ENCODE measurements at places on chromosomes 5 and 9. TPM values are rescaled to one million over a fixed set of nuclear protein-coding genes. Genes with fewer than 3 reads are reported as not detected.

DNA sequence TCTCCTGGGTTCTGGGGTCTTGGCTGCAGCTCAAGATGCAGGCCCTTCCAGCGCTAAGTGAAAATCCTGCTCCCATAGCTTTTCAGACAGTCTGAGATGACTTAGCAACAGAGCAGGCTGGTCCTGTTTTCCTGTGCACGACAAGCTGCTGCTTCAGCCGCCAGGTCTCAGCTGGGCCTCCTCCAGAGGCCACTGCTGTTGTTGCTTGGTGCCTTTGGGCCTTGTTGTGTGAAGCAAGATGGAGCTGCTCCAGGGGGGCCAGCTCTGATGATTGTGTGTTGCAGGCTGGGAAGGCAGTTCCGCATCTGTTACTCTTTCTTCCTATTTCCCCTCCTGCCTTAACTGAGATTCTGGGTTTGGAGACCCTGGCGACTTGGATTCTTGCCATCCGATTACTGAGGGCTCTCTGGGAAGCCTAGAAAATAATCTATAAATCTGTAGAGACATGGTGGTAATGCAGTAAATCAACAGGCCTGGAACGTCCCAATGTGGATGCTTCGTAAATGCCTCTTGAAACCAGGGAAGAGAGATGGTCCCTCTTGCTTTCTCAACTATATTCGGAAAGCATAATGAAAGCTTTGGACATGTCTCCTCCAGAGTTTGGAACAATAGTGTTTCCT lies 3.2 kb downstream of the MAP1B start:
- H3K27me3 ChIP-seq = peaks cover 66% of the 10 kb centered on the region
- H3K36me3 ChIP-seq = no peaks in the 10 kb centered on the region
- DNase-seq = no peak
- H3K4me1 ChIP-seq = peaks cover 4% of the 10 kb centered on the region

DNA sequence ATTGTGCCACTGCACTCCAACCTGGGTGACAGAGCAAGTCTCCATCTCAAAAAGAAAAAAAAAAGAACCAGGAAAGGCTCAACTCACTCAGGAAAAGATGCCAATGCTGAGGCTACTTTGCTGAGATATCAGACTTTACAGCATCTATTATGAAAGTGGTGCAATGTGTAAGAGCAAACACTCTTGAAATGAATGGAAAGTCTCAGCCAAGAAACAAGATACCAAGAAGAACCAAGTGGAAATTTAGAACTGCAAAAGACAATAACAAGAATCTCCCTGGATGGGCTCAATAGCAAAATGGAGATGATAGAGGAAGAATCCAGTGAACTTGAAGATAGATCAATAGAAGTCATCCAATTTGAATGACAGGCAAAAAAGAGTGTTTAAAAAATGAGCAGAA lies 37.7 kb downstream of the TSPAN17 start:
- H3K27me3 ChIP-seq = peaks cover 42% of the 10 kb centered on the region
- H3K4me1 ChIP-seq = no peaks in the 10 kb centered on the region
- H3K27ac ChIP-seq = no peak overlapping the region
- no peak for DNase-seq

DNA sequence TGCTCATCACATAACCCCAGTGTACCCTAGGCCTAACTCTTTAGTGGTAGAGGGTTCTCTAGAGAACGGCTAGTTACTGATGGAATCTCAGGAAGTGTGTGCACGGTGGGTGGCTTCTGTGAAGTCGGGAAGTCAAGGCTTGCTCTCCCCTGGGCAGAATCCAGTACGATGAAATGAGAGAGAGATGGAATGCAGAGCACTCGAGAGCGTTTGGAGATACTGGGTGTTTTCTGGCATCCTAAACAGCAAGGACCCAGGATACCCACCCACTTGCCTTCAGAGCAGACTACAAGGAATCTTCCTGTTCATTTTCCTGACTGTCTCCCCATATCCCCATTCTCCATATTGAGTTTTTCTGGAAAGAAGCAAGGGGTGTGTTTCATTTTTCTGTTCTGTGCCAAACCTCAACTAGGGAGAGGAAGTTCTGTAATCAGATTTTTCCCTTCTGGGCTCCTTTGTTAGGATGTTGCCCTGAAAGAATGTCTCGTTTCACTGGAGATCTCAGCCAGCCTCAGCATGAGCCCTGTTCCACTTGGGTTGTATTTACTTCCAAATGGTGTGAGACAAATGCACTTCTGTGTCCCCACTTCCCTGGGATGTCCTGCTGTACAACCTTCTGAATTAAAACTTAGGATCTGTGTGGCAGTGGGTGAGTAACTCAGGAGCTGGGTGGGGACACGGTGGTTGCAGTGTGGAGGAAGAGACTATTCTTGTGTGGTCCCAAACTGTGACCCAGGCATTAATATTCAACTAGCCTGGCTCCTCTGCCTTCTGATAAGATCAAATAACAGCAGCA lies 108.9 kb upstream of the SPRY4 start:
- no peaks in the 10 kb centered on the region for H3K36me3 ChIP-seq
- H3K4me3 ChIP-seq = no peak overlapping the region
- H3K27ac ChIP-seq = no peak overlapping the region

DNA sequence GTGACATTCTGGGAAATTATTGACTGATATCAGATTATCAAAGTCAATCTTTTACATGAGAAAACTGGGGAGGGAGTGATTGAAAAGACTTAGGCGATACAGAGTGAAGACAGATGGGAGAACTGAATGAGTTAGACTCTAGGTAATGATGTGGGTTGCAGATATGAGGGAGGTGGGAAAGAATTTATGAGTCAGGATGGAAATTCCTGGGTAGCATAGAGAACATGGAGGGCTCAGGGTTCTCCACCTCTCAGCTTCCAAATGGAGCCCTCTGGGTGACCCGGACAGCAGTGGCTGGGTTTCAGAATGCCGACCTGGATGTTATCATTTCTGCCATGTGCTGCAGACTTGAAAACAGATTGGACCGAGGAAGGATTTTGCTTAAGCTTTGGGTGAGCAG lies 75.4 kb upstream of the SHB start:
- no peaks in the 10 kb centered on the region for H3K4me1 ChIP-seq
- no peaks in the 10 kb centered on the region for H3K36me3 ChIP-seq
- no peak for DNase-seq
- no peak overlapping the region for H3K27ac ChIP-seq

GRCh38 chr5:81579262-81579924 lies 171.5 kb downstream of the SSBP2 start:
- H3K4me3 ChIP-seq = no peak overlapping the region
- H3K4me1 ChIP-seq = peaks cover 3% of the 10 kb centered on the region

DNA sequence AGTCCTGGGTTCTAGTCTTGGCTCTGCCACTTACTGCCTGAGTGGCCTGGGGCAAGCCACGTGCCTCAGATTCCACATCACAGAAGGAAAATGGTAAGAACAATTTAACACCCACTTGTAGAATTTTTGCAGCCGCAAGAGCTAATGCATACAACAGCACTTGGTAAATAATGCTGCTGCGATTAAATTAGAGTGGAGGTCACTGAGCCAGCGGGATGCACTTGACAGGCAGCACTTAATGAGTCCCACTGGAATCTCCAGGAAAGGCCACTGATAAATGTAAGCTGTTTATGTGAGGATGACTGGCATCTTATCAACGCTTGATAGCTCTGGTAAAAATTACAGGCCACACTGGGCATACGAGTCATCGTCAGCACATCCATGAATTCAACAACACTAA lies 59.4 kb upstream of the UBTD2 start:
- no peaks in the 10 kb centered on the region for H3K36me3 ChIP-seq
- H3K27me3 ChIP-seq = no peaks in the 10 kb centered on the region
- DNase-seq = no peak
- no peak overlapping the region for H3K4me3 ChIP-seq
- H3K4me1 ChIP-seq = no peaks in the 10 kb centered on the region

The NKD2 gene
- total RNA-seq = 3.3 TPM

Measured in activated CD4-positive, alpha-beta T cell treated with anti-CD3 and anti-CD28 coated beads, Interleukin-2, amount 10 ng/mL, durations not matched to agents 24 days and 14 days (primary cell).